Activated CD4-positive, alpha-beta memory T cell treated with anti-CD3 and anti-CD28 coated beads for 36 hours (primary cell): ENCODE measurements at places on chromosomes 2 and 18. TPM values are rescaled to one million over a fixed set of nuclear protein-coding genes. Genes with fewer than 3 reads are reported as not detected.

GRCh38 chr2:239399921-239400595 is 762 bp downstream of the HDAC4 start:
- H3K4me1 ChIP-seq = peaks cover 35% of the 10 kb centered on the region
- H3K27me3 ChIP-seq = no peaks in the 10 kb centered on the region
- peaks cover 5% of the 10 kb centered on the region for H3K36me3 ChIP-seq
- H3K4me3 ChIP-seq = peak overlapping the region; percentile 87
- peak overlapping the region; percentile 76 for H3K27ac ChIP-seq
- DNase-seq = peak; percentile 67

DNA sequence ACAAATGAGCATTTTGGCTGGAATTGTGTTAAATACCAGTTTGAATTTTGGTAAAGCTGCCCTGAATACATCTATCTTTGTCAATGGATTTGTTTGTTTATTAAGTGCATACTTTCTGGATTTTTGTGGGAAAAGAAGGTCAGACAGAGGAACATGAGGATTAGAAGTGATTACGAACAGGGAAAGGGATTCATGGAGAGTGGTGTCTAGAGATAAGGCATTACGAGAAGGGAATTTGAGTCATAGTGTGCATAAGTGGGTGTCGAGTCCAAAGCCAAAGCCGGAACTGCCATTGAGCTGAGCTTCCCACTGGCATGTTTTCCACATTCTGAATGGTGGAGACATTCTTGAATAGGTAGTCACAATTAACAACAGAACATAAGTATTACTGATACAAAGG is 68.9 kb upstream of the EFEMP1 start:
- no peaks in the 10 kb centered on the region for H3K36me3 ChIP-seq
- DNase-seq = no peak
- no peaks in the 10 kb centered on the region for H3K4me1 ChIP-seq
- H3K4me3 ChIP-seq = no peak overlapping the region
- H3K27ac ChIP-seq = no peak overlapping the region

DNA sequence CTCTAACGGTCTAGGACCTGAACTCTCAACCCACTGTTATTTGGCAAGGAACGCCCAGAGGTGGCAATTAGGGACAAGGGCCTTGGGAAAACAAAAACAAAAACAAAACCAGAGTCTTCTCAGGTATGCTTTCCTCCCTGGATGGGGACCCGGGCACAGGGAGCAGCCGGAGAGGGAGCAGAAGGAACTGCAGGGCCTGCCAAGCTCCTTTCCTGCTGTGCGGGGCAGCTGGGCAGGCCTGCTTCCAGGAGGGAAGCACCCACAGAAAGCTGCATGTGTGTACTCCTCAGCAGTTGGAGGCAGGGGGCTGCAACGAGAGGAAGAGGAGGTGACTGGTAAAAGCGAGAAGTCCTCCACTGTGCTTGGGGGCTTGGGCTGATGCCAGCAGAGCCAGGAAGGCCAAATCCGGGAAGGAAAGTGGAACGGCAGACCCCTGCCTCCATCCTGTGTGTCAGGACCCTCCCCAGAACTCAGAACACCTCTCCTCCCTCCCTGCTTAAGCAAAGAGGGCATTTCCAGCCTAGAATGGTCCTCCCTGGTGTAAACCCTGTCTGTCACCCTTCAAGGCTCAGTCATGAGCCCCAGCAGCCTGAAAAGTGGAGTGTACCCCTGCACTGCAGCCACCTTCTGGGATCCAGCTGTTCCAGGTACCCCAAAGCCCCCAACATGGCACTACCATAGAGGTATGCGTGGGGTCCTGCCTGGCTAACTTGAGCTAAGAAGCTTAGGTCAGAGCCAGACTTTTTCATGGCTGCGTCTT is 56.3 kb downstream of the DNMT3A start:
- H3K36me3 ChIP-seq = peaks cover 24% of the 10 kb centered on the region
- no peak for DNase-seq
- peak overlapping the region; percentile 92 for H3K27ac ChIP-seq
- H3K4me1 ChIP-seq = peaks cover 39% of the 10 kb centered on the region
- H3K27me3 ChIP-seq = no peaks in the 10 kb centered on the region

GRCh38 chr2:49248506-49248905 is 94.2 kb upstream of the FSHR start:
- no peak for DNase-seq
- H3K36me3 ChIP-seq = no peaks in the 10 kb centered on the region
- H3K27me3 ChIP-seq = no peaks in the 10 kb centered on the region
- H3K27ac ChIP-seq = no peak overlapping the region
- no peaks in the 10 kb centered on the region for H3K4me1 ChIP-seq

GRCh38 chr18:33183136-33183535 is 257.4 kb downstream of the CCDC178 start:
- H3K27me3 ChIP-seq = no peaks in the 10 kb centered on the region
- no peaks in the 10 kb centered on the region for H3K4me1 ChIP-seq
- DNase-seq = no peak
- no peaks in the 10 kb centered on the region for H3K36me3 ChIP-seq
- H3K4me3 ChIP-seq = no peak overlapping the region

DNA sequence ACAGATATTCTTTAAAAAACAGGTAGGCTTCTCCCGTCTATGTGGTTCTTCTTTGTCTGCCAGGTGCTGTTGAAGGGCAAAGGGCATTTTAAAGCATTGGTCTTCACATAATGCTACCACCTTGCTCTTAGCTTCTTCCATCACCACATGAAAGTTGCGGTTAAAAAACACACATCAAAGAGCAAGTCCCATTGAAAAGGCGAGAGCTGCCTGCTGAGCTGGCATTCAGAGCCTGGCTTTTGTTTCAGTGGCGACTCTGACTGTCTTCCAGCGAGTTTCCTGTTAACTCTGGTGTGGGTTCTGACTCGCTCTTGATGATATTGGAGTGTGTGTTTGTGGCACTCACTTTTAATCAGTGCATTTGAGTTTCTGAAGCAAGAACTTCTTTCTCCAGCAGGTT is 624.9 kb upstream of the FANCL start:
- H3K36me3 ChIP-seq = no peaks in the 10 kb centered on the region
- peaks cover 4% of the 10 kb centered on the region for H3K4me1 ChIP-seq
- no peaks in the 10 kb centered on the region for H3K27me3 ChIP-seq
- DNase-seq = peak; percentile 11

DNA sequence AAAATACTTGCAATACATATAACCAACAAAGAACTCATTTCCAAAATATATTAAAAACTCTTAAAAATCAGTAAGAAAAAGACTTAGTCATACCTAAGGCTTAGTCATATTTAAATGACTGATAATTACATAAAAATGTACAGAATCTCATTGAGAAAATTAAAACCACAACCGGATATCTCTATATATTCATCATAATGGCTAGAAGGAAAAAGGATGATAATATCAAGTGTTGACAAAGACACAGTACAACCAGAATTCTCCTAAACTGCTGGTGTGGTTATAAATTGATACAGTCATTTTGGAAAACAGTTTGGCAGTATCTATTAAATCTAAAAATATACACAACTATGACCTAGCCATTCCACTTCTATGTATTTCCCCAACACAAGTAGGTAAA is 27.1 kb upstream of the IHH start:
- H3K4me3 ChIP-seq = no peak overlapping the region
- H3K27me3 ChIP-seq = no peaks in the 10 kb centered on the region
- no peak overlapping the region for H3K27ac ChIP-seq
- H3K36me3 ChIP-seq = peaks cover 6% of the 10 kb centered on the region
- DNase-seq = no peak

DNA sequence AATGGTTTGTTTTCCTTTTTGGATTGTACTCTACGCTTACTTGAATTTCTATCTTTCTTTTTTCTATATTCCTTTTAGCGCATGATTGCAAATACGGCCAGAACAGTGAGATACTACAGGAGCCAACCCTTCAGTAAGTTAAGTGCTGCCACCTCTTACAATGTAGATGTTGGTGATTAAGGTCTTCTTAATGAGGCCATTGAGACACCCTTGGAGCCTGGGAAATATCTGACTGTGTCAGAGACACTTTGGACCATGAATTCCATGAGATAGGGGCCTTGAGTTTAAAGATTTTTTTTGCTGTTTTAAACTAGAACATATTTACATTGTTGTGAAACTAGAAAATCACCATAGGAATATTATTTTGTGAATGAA is 27.1 kb upstream of the MAP3K20 start:
- H3K36me3 ChIP-seq = no peaks in the 10 kb centered on the region
- H3K27me3 ChIP-seq = peaks cover 24% of the 10 kb centered on the region
- H3K4me1 ChIP-seq = peaks cover 15% of the 10 kb centered on the region

DNA sequence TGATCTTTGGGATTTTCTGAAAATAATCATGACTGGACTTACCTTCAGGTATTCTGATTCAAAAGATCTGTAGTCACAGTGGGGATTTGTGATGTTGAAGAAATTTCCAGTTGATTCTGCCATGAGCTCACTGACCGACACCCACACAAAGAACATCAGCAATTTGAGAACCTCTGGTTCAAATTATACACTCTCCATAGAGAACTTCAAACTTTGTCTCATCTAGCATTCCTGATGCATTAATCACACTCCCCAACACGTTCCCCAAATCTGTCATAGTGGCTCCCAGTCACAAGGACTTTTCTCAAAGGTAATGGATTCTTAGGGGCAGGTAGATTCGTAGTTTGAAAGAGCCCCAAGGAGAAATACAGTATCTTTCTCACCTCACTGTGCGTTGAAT is 584.3 kb downstream of the FBXO15 start:
- no peaks in the 10 kb centered on the region for H3K36me3 ChIP-seq
- no peaks in the 10 kb centered on the region for H3K4me1 ChIP-seq
- H3K27ac ChIP-seq = no peak overlapping the region
- H3K27me3 ChIP-seq = no peaks in the 10 kb centered on the region

GRCh38 chr18:10926621-10927161 is 222.7 kb downstream of the PIEZO2 start:
- H3K36me3 ChIP-seq = no peaks in the 10 kb centered on the region
- H3K4me1 ChIP-seq = no peaks in the 10 kb centered on the region
- H3K4me3 ChIP-seq = no peak overlapping the region

DNA sequence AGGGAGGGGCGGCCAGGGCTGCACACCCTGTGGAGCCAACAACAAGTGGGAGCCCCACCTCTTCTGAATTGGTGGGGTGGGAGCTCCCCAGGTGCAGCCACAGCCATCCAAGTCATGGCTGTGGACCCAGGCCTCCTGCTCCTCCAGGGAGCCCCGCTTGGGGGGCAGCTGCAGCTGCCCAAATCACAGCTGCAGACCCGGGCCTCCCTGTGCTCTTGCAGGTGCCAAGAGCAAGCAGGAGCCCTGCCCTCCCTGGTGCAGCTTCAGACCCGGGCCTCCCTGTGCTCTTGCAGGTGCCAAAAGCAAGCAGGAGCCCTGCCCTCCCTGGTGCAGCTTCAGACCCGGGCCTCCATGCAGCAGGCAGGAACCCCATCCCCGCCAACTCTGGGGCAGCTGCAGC is 46.5 kb upstream of the COX7A2L start:
- no peaks in the 10 kb centered on the region for H3K36me3 ChIP-seq
- DNase-seq = no peak
- no peak overlapping the region for H3K27ac ChIP-seq
- H3K27me3 ChIP-seq = peaks cover 1% of the 10 kb centered on the region

GRCh38 chr2:48440103-48440390 is 89.9 kb upstream of the STON1 start:
- H3K4me1 ChIP-seq = peaks cover 3% of the 10 kb centered on the region
- no peak for DNase-seq

- no peak for DNase-seq
- H3K36me3 ChIP-seq = no peaks in the 10 kb centered on the region
- H3K4me3 ChIP-seq = no peak overlapping the region
- H3K27ac ChIP-seq = no peak overlapping the region
- no peaks in the 10 kb centered on the region for H3K4me1 ChIP-seq
- H3K27me3 ChIP-seq = no peaks in the 10 kb centered on the region
These were observed 60.8 kb downstream of the EFEMP1 start for GRCh38 chr2:55862673-55863390.

- H3K36me3 ChIP-seq = no peaks in the 10 kb centered on the region
- H3K27me3 ChIP-seq = peaks cover 27% of the 10 kb centered on the region
- H3K27ac ChIP-seq = no peak overlapping the region
- H3K4me1 ChIP-seq = peaks cover 5% of the 10 kb centered on the region
- DNase-seq = no peak
These were observed 28.0 kb upstream of the PPP1R1C start for GRCh38 chr2:181957668-181958067.

- no peak for DNase-seq
- H3K27ac ChIP-seq = peak overlapping the region; percentile 61
- peaks cover 2% of the 10 kb centered on the region for H3K27me3 ChIP-seq
- H3K4me1 ChIP-seq = peaks cover 58% of the 10 kb centered on the region
These were observed 48.2 kb downstream of the IL1RL2 start for GRCh38 chr2:102235042-102235473.

DNA sequence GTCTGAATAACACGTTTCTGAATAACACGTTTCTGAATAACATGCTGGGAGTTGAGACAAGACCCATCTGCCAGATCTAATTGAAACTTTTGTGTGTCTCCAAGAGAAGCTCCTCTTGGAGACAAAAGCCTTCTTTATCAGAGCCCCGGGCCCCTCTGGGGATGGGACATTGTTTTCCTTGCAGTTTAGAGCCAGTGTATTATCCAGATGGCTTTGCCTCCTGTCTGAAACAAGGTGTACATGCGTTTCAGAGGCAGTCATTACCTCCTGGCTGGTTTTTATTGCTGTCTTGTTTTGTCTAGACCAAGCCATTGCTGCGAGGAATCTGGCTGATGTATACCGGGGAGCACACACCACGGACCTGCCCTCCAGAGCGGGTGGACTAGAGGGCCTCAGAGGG is 7.8 kb downstream of the FOSL2 start:
- no peak for DNase-seq
- H3K4me3 ChIP-seq = peak overlapping the region; percentile 4
- no peak overlapping the region for H3K27ac ChIP-seq
- peaks cover 71% of the 10 kb centered on the region for H3K36me3 ChIP-seq
- H3K27me3 ChIP-seq = no peaks in the 10 kb centered on the region

DNA sequence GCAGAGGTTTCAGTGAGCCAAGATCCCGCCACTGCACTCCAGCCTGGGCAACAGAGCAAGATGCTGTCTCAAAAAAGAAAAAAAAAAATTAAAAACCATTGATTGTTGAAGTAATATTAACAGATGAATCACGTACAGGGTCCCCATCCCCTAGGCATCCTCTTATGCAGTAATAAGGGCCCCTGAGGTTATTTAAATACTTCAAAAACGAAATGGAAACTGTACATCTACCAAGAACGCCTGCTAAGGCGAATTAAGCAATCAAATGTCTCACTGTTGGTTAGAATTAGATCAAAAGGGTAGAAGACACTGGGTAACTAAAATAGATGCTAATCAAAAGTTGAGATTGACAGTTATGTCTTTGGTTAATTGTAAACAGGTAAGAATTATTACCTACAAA is 7.5 kb downstream of the TRABD2A start:
- H3K4me1 ChIP-seq = peaks cover 77% of the 10 kb centered on the region
- no peaks in the 10 kb centered on the region for H3K27me3 ChIP-seq
- peaks cover 13% of the 10 kb centered on the region for H3K36me3 ChIP-seq
- peak; percentile 6 for DNase-seq
- H3K27ac ChIP-seq = peak overlapping the region; percentile 42

GRCh38 chr2:191604154-191604553 is 73.8 kb upstream of the NABP1 start:
- H3K27ac ChIP-seq = no peak overlapping the region
- DNase-seq = no peak
- H3K4me3 ChIP-seq = no peak overlapping the region
- no peaks in the 10 kb centered on the region for H3K36me3 ChIP-seq
- no peaks in the 10 kb centered on the region for H3K27me3 ChIP-seq

TUBA3D gene
- total RNA-seq = not detected

FSHR gene
- total RNA-seq = not detected

TFPI gene
- total RNA-seq = not detected

MSTN gene
- not detected for total RNA-seq

AFF3 gene
- total RNA-seq = 0.59 TPM

LYPD6B gene
- total RNA-seq = not detected
